Activated T-helper 1 cell treated with anti-CD3 and anti-CD28 coated beads, Interleukin-2, amount 50 U/mL, for 16 hours (primary cell): ENCODE measurements at places on chromosomes 7 and 10.

DNA sequence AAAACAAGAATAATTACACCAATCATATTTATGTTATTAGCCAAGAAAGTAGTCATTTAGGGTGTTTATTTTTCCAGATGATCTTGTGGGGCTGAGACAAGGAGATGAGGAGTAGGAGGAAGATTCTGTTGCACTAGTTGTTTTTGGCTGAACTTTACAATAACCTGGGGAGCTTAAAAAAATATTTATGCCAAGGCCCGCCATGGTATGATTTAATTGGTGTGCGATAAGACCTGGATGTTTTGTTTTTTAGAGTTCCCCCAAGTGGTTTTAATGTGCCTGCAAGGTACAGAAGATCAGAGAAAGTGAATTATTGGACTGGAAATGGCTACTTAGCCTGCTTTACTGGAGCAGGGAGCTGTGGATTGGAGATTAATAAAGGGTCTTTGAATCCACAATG lies 7.1 kb upstream of the ZNF282 start:
- DNase-seq, result no peak

- DNase-seq, result no peak
Observed at GRCh38 chr10:52940921-52941320, 168.3 kb upstream of the MBL2 start.

DNA sequence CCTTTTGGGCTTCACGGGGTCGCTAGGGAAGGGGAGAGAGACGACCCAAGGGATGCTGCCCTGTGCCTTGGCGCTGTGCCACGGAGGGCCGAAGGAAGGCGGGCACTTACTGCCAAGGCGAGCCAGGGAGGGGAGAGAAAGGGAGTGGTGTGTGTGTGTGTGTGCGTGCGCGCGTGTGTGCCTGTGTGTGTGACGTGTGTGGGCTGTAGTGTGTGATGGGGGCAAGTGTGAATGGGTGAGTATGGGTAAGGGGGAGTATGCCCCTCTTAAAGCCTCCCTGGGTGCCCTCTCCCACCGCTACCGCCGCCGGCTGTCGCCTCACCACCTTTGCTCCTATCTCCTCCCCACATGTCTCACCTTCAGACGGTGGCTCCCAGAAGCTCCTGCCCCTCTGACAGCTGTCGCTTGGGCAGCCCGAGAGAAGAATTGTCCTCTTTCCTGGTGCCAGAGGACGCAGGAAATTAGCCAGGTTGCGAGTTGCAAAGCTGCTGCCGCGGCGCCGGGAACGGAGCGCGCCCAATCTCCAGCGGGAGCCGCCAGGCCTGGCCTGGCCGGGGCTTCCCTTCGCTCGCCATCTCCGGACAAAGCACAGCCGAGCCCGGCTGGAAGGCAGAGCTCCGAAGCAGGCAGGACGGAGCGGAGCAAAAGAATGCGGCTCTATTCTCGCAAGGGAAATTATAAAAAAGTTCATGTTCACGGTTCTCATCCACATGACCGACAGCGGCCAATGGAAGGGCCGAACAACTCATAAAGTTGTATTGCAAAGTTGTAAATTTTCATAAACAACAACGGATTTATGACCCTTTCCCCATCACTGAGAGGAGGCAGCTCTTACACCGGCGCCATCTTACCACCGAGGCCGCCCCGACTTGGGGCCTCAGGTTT lies at the start of gene HOXA3:
TSS of gene HOXA3 (minus strand) at position 653 of the 885 bp plus-strand sequence. CDS start 41,943 bp downstream, outside the sequence.
- no peak for DNase-seq

DNA sequence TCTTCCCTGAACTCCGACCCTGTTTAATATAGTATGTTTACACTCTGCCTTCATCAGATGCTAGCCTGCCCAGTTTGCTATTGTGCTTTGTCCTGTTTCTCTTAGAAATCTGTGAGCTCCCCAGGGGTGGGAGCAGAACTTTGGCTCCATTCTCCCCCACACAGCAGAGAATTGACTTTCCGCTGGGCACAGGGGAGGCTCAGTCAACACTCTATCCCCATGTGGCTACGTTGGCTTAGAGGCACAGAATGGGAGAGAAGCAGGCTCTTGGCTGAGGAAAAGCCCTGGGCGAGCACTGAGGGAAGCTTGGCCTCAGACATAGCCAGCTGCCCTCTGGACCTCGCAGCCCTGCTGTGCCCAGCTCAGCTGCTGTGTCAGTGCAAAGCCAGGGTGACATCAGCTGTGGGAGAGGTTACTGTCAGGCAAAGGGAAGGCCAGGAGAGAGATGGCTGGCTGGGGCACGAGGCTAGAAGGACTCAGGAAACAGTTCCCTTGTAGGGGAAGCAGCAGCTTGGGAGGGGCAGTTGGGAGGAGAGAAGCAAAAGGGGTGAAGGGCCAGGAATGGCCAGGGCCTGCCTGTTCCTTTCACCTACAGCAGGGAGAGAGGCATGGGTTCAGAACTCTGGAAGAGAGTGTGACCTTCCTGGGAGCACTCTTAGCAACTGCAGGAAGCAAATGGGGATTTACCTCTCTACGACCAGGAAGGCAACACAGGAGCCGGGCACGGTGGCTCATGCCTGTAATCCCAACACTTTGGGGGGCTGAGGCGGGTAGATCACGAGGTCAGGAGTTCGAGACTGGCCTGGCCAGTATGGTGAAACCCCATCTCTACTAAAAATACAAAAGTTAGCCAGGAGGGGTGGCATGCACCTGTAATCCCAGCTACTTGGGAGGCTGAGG lies 5.8 kb upstream of the SCD start:
- no peak for DNase-seq

- DNase-seq, result no peak
Observed at GRCh38 chr10:5945561-5946418, 31.6 kb downstream of the IL15RA start.
